ENCODE measurements at places on chromosomes 3 and 15.

DNA sequence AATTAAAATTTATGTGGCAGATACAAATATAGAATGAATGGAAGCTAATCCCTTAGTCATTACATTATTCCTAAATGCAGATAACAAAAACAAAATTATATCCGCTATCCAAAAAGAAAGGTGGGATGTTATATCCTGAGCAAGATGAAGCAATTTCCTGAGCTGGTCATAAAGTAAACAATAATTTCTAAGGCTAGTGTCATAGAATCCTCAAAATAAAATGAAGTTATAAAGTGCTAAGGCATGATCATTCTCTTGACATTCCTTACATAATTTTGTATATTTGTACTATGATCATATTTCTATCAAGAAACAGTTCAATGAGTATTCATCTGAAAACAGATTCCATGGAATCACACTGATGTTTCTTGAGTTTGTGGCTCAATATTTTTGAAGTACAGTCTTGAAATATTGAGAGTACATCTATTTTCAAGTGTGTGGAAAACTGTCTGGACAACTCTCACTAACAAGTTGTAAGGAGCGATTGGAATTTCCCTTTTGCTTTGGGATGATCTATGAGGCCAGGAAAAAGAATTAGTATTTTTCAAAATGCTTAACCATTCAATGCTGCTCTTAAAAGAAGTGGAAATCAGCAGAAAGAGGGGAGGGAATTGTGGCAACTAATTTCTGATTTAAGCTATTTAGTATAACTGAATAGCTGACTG lies 92.4 kb downstream of the ABI3BP start:
- no peak for DNase-seq

GRCh38 chr15:26231096-26231495 lies 368.0 kb upstream of the ATP10A start:
- DNase-seq, result no peak

DNA sequence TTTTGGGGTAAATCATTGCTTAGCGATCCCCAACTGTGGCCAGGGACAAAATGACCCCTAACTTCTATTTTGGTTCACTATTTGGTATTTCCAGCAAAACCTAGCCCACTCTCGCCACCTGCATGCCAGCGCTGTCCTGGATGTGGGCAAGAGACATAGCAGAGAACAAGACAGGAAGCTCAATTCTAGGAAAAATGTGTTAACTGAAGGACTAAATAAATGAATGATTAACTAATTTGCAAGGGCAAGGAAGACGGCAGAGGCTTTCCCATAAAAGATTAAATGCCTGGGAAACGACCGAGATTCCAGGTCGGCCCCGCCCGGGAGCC lies 408 bp downstream of the NICN1 start:
- no peak for DNase-seq

DNA sequence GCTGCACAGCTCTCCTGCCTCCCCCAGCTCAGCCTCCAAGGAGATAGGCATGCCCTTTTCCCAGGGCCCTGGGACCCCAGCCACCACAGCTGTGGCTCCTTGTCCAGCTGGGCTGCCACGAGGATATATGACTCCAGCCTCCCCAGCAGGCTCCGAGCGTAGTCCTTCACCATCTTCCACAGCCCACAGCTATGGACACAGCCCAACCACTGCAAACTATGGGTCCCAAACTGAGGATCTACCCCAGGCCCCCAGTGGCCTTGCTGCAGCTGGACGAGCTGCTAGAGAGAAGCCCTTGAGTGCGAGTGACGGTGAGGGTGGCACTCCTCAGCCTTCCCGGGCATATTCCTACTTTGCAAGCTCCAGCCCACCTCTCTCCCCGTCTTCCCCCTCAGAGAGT lies 20.5 kb upstream of the APEH start:
- no peak for DNase-seq

DNA sequence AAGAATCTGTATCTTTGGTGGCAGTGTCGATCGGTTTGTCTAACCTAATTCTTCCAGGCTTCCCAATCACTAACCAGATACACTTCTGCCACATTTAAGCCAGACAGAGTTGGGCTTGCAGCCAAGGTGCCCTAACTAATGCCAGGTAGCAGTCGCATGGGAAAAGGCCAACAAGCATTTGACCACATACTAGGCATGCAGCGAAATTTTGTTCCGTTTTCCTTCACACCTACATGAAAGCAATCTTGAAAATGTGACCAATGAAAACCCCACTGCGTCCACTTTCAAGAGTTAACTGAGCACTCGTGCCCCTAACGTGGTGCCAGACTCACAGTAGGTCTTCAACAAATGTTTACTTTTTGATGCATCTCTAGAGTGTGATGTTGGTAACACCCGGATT lies 192.2 kb upstream of the TPM1 start:
- no peak for DNase-seq

DNA sequence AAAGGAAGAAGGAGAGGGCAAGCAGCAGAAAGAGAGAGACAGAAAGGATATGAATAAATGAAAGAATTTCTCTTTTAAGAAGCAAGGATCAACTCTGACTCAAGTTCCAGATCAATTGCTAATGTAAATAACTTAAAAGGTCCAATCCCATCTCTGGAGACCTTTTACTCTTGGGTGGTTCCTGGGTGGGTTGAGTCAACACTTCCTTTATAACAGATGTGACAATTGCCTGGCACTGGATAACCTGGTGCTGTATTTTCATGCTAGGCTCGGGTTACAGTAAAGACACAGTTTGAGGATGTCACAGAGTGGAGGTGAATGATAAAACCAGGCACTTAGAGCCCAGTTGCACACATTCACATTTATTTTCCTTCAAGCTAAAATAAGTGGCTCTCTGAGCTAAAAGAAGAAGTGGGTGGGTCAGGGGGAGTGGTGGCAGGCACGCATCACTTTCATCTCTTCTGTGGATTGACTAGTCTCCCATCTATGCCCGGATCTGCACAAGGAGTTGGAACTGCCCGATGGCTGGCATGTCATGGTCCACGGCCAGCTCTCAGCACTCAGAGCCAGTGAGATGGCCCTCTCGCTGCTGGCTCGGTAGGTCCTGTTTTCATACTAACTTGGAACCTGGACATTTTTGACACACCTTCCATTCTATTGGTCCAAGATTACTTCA lies 465.8 kb downstream of the FOXP1 start:
- no peak for DNase-seq

DNA sequence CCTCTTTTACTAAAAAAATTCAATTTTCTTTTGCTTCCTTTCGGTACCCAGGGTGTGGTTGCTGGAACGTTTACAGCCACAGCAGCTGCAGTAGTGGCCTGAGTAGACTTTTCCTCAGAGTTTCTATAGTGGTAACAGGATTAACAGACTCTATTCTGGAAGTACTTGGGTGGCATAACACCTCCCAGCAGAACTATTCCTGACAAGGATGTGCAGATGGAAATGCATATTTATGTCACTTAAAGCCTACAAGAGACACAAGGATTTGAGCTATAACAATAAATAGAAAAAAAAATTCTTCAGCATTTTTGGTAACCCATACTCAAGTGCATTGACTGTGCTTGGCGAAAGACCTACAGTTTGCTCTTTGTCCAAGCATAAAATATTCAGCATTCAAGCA lies 94.0 kb downstream of the MDFIC2 start:
- DNase-seq, result no peak

DNA sequence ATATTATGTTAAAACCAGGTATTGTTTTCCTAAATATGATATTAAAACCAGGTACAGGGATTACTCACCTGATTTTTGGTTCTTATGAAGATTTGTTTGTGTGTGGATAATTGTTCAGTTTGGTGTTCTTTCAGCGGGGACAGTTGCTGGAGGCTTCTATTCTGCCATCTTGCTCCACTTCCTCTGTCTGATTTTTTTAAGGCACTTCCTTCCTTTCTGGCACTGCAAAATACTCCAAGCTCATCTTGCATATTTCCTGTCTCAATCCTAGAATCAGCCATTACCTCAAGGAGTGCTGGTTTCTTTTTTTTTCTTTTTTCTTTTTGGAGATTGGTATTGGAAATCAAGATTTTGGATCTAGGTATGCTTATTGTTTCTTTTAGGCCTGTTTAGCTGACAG lies 229.9 kb downstream of the SV2B start:
- no peak for DNase-seq

DNA sequence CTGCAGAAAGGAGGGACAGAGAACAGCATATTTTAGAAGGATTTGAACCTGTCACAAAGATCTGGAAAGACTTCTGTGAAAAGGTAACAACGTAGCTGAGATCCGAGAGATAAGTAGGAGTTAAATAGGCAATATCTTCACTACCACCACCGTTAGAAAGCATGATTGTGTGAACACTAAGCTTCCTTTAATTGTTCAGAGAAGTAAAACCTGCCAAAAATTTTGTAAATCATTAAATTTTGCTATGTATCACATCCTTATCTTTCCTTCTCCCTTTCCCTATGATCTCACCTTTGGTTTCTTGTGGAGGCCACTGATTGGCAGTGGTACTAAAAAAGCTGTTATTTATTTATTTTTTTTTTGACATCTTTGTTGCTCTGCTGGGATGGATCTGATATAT lies 346.9 kb downstream of the NLGN1 start:
- DNase-seq, result no peak

DNA sequence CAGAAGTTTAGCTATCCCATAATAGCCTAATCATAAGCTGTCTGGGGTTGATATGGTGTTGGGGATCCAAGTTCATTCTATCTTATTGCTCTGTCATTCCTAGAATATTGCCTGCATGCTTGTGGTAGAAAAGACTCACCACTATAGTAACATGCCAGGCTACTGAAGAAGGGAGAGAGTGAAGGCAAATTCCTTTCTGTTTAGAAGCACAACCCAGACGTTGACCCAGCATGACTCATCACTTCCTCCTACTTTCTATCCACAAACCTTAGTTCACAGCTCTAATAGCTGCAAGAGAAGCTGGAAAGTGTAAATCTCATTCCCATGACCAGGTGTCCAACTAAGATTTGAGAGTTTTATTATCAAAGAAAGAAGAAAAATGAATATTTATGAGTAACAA lies 57.8 kb upstream of the NMD3 start:
- DNase-seq, result no peak

DNA sequence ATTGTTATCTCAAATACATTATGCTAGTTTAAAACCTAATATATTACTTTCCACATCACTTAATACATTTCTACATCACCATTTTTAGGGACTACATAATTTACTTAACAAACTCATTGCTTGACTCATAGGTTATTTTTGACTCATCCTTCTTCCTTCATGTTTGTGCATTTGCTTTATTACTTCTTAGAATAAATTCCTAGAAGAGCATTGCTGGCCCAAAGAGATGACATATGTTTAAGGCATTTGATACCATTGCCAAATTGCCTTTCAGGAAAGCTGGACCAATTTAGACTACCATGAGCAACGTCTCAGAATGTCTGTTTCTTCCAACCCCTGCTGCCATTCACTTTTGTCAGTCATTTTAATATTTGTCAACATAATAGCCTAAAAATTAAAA lies 905.8 kb downstream of the IGSF11 start:
- DNase-seq, result no peak

- no peak for DNase-seq
These were observed 9.4 kb downstream of the FILIP1L start for GRCh38 chr3:100104817-100105413.

- no peak for DNase-seq
These were observed 1.4 kb downstream of the CD200R1 start for GRCh38 chr3:112973325-112974177.

DNA sequence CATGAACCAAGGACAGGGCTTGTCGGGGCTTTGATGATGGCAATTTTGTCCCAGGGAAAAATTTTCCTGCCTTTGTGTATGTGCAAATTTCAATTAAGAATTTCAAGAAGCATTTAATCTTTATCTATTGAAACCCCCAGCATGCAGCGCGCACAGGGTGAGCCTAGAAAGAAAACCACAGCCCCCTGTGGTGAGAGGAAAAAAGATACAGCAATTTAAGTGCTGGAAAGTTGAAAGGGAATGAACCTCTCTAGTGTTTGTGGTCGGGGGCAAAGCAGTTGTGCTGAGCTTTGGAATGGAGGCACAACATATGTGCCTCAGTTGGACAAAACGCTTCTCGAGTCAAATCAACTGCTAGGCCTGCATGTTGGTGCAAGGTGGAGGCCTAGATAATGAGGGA lies 111.8 kb upstream of the C15orf61 start:
- peak; percentile 76 for DNase-seq

GRCh38 chr15:53397041-53397616 lies 362.3 kb downstream of the WDR72 start:
- no peak for DNase-seq

GRCh38 chr3:123050666-123051065 lies 16.2 kb upstream of the PDIA5 start:
- no peak for DNase-seq

DNA sequence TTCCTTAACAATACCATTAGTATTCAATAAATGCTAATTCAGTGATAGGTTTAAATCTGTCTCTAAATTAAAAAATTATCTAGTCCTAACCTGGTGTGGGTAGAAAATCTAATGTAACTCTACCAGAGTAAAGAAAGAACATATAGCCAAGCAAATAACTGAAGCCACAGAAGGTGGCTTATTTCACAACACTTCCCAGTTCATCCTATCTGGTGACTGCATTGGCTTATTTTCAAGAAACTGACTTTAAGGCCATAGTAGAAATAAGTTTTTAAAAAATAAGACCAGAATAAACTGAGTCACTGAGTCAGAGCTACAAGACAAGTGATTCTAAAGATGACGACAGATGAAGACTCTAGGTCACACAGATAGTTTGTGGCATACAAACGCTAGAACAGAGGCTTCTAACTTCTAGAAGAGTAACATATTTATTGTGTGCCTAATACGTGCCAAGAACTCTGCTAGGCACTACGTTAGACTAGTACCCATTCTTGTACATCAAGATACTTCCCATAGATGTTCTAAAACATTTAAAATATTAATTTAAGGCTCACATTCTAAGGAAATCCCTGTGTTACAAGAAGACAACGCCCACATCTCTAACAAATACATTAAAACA lies 25.9 kb downstream of the TMCC1 start:
- peak; percentile 24 for DNase-seq
